ENCODE measurements at places on chromosomes 1 and 21.
A peak's percentile ranks its signal among the peaks of the same experiment; 100 is the strongest.

- DNase-seq, result no peak
Measured at GRCh38 chr21:28867401-28867800, 125.3 kb downstream of the LTN1 start.

- DNase-seq, result no peak
Measured at GRCh38 chr21:41251961-41252642, 64.5 kb upstream of the FAM3B start.

DNA sequence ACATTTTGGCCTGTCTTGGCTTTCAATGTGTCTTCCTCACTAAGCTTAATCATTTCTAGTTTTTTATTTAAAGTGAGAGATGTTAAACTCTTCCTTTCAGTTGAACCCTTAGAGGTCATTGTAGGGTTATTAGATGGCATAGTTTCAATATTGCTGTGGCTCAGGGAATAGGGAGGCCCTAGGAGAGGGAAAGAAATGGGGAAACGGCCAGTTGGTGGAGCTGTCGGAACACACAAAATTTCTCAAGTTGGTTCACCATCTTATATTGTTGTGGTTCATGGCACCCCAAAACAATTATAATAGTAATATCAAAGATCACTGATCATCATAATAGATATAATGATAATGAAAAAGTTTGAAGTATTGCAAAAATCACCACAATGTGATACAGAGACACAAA, 31.4 kb upstream of the KAZN start:
- no peak for DNase-seq

- DNase-seq, result peak; percentile 84
Measured at GRCh38 chr1:36156329-36157114, 562 bp downstream of the MAP7D1 start.

- no peak for DNase-seq
Measured at GRCh38 chr1:223006917-223007648, 136.0 kb downstream of the TLR5 start.

DNA sequence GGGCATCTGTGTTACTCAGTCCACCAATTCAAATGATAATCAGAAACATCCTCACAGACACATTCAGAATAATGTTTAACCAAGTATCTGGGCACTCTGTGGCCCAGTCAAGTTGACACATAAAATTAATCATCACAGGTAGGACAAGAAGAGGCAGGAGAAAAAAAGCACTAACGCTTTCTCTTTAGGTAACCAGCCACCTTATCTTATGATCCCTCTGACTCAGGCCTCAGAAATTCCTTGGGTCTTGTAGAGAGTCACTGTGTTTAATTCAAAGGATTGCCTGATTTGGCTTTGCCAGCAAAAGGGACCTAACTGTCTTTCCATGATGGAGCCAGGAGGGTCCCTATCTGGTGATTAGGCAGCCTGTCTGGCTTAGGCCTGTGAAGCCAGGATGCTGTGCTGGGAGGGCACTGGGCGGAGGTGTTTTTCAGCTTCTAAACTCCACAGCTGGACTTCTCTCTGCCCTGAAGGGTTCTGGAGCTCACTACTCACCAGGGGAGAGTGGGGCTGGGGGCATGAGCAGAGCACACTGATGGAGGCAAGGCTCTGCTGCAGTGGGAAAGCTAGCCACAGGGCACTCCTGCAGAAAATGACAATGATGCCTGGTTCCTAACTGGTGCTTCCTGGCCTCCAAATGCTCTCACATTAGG, 36.4 kb upstream of the STUM start:
- no peak for DNase-seq

GRCh38 chr1:116945421-116945820, 35.7 kb downstream of the PTGFRN start:
- DNase-seq, result no peak

GRCh38 chr1:226983247-226983991, 43.3 kb downstream of the COQ8A start:
- DNase-seq, result no peak

GRCh38 chr1:241834733-241835377, 13.1 kb upstream of the EXO1 start:
- DNase-seq, result no peak

DNA sequence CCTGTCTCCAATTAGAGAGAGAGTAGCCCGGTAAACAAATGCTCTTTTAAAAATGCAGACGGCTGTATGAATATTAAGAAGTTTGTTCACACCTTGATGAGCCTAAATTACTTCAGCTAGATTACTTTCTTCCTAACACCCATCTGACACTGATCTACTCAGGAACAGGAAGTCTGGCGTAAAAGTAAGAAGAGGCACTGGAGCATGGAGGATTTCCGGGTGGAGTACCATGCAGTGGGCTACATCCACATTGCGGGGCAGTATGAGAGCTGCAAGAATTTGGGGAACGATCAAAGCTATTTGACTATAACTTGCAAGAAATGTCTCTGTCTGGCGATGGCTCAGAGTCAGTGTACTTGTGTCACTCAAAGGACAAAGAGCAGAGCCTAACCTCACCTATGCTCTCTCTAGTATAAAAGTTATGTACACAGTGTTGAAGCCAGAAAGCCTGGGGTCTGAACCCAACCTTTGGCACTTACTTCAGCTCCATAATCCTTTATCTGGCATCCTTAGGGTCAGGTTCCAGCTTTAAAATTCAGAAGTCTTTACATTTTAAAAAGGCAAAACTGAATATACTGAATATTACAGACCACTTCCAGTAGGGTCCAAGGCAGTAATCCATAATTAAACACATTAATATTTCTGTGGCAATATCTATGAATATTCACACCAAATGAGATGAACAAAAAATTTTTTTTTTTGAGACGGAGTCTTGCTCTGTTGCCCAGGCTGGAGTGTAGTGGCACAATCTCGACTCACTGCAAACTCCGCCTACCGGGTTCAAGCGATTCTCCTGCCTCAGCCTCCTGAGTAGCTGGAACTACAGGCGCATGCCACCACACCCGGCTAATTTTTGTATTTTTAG, 7.9 kb upstream of the GNPAT start:
- DNase-seq, result no peak

GRCh38 chr21:46307625-46308024, 16.0 kb downstream of the C21orf58 start:
- no peak for DNase-seq

- no peak for DNase-seq
Measured at GRCh38 chr1:193284219-193284618, 97.8 kb upstream of the B3GALT2 start.
